Esophagus muscularis mucosa (tissue), 4 donors: ENCODE measurements at places on chromosomes 2 and 18. TPM values are rescaled to one million over a fixed set of nuclear protein-coding genes. Genes with fewer than 3 reads are reported as not detected.

FER1L5 gene
- total RNA-seq = not detected

CMPK2 gene
- total RNA-seq = 4.4 TPM

DNA sequence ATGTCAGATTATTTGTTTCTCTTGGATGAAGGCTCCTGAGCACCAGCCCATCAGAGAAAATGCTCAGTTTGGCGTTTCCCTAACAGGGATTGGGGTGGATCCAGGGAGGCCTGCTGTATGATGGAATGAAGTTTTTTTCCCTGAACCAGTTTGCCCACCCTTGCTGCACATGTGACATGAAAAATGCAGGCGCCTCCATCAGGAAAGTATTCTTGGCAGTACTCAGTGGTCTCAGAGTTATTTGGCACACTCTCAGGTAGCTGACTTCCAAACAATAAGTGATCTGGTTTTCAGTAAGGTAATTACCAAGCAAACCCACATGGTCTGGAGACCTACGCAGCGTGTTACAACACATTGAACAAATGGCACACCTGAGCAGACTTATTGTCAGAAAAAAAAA, 254.9 kb downstream of the PAX3 start:
- H3K4me3 ChIP-seq = no peak overlapping the region
- no peaks in the 10 kb centered on the region for H3K4me1 ChIP-seq
- DNase-seq = no peak
- H3K36me3 ChIP-seq = no peaks in the 10 kb centered on the region
- no peaks in the 10 kb centered on the region for H3K27me3 ChIP-seq

DNA sequence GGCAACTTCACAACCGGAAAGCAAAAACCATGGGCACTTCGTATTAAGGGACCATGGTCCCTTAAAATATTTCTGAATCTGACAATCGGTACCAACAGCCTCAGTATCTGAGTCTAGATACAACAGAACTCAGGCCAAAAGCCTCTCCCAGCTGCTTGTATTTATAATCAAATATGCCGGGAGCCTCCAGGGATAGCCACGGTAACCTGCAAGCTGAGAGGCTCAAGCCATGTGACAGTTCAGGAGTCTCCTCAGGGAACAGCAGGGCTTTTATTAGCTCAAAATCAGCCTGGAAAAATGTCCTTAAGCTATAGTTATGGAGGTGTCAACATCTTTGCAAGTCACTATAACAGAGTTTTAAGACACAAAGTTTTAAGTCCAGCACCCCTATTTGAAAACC, 352.8 kb upstream of the GYPC start:
- DNase-seq = no peak
- H3K27me3 ChIP-seq = no peaks in the 10 kb centered on the region
- H3K4me3 ChIP-seq = no peak overlapping the region
- no peaks in the 10 kb centered on the region for H3K36me3 ChIP-seq
- H3K27ac ChIP-seq = no peak overlapping the region

- DNase-seq = no peak
- no peaks in the 10 kb centered on the region for H3K36me3 ChIP-seq
- H3K4me3 ChIP-seq = no peak overlapping the region
- no peaks in the 10 kb centered on the region for H3K27me3 ChIP-seq
- H3K27ac ChIP-seq = no peak overlapping the region
These were observed 653.0 kb downstream of the RNF144A start for GRCh38 chr2:7570247-7570646.

GRCh38 chr2:235098269-235098668, 146.5 kb downstream of the SH3BP4 start:
- no peaks in the 10 kb centered on the region for H3K36me3 ChIP-seq
- H3K4me3 ChIP-seq = no peak overlapping the region

GRCh38 chr2:177606636-177607035, 214.1 kb downstream of the AGPS start:
- no peaks in the 10 kb centered on the region for H3K36me3 ChIP-seq
- no peaks in the 10 kb centered on the region for H3K4me1 ChIP-seq
- H3K27me3 ChIP-seq = no peaks in the 10 kb centered on the region
- peak; percentile 17 for DNase-seq
- H3K27ac ChIP-seq = no peak overlapping the region

GRCh38 chr2:52429171-52429570, 1338.4 kb upstream of the CHAC2 start:
- no peaks in the 10 kb centered on the region for H3K36me3 ChIP-seq
- no peak for DNase-seq
- H3K27me3 ChIP-seq = no peaks in the 10 kb centered on the region
- H3K27ac ChIP-seq = no peak overlapping the region

- no peak for DNase-seq
- no peak overlapping the region for H3K27ac ChIP-seq
- no peaks in the 10 kb centered on the region for H3K36me3 ChIP-seq
These were observed 399.0 kb upstream of the HNRNPA3 start for GRCh38 chr2:176813621-176814049.

- H3K36me3 ChIP-seq = no peaks in the 10 kb centered on the region
- no peak overlapping the region for H3K27ac ChIP-seq
- peaks cover 87% of the 10 kb centered on the region for H3K4me1 ChIP-seq
- DNase-seq = no peak
- no peak overlapping the region for H3K4me3 ChIP-seq
These were observed 130.6 kb downstream of the RBMS1 start for GRCh38 chr2:160363055-160363454.
